Frontal cortex (tissue), 4 donors: ENCODE measurements at places on chromosomes 5 and 9. TPM values are rescaled to one million over a fixed set of nuclear protein-coding genes. Genes with fewer than 3 reads are reported as not detected.

Gene ZNF883
- 28.1 TPM for total RNA-seq

Gene ELOVL7
- total RNA-seq: 4.1 TPM

Gene IL7R
- 0.41 TPM for total RNA-seq

Gene CCNI2
- total RNA-seq: 1.6 TPM

Gene OCLN
- total RNA-seq: 3.7 TPM

Gene TMEFF1
- total RNA-seq: 53.0 TPM

Gene PCDHGA1
- total RNA-seq: 3.3 TPM

Gene LSM11
- 90.1 TPM for total RNA-seq

Gene SAXO1
- total RNA-seq: not detected

Gene SPINK4
- total RNA-seq: not detected

Gene HBEGF
- total RNA-seq: 12.6 TPM

Gene GCNT4
- 2.4 TPM for total RNA-seq

Gene F2RL2
- under 0.01 TPM for total RNA-seq

Gene DOCK2
- 3.3 TPM for total RNA-seq

Gene CBY3
- total RNA-seq: not detected

Gene GABRA6
- under 0.01 TPM for total RNA-seq

Gene OSMR
- 0.82 TPM for total RNA-seq

Gene SOX30
- total RNA-seq: under 0.01 TPM

Gene TPRN
- 6.1 TPM for total RNA-seq

Gene PMPCA
- 26.1 TPM for total RNA-seq

Gene GMCL2
- not detected for total RNA-seq

Gene PRR7
- 12.2 TPM for total RNA-seq

Gene PTPN3
- 3.3 TPM for total RNA-seq

Gene STARD4
- 37.1 TPM for total RNA-seq

Gene ZNF483
- total RNA-seq: 37.1 TPM

Gene SLCO6A1
- 0.41 TPM for total RNA-seq

Gene OTP
- total RNA-seq: not detected

Gene SGCD
- 3.3 TPM for total RNA-seq

Gene IL13
- not detected for total RNA-seq

Gene FBXW2
- total RNA-seq: 39.9 TPM

Gene RASGRF2
- 12.2 TPM for total RNA-seq

Gene MUSK
- total RNA-seq: under 0.01 TPM

Gene SPATA31E1
- total RNA-seq: not detected

Gene MEIKIN
- not detected for total RNA-seq

Gene SLIT3
- 2.0 TPM for total RNA-seq

Gene LPCAT1
- total RNA-seq: 127 TPM

Gene UBAP2
- 66.0 TPM for total RNA-seq

Gene DAB2
- 8.6 TPM for total RNA-seq
